KG1 (cell line): ENCODE measurements at places on chromosomes 11 and 22.

GRCh38 chr11:74557526-74557925 is 34.9 kb upstream of the POLD3 start:
- no peak for DNase-seq

- DNase-seq = no peak
Observed at GRCh38 chr11:13287681-13288080, 10.1 kb downstream of the BMAL1 start.

DNA sequence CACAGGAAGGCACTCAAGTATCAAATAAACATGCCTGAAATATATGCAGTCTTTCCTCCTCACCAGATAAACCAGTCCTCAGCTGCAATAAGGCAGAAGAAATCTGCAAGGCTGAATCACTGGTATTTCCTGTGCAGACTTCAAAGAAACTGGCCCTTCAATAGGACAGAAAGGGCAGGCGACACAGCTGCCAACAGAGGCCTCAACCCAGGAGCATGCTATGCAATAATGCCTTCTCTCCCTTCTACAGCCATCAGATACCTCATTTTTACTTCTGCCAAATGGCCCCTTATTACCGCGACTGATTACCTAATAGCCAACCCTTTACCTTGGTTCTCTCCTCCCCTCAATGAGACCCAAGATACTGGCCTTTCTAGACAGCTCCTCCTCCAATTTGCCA is 8.0 kb downstream of the NUMA1 start:
- DNase-seq = no peak

DNA sequence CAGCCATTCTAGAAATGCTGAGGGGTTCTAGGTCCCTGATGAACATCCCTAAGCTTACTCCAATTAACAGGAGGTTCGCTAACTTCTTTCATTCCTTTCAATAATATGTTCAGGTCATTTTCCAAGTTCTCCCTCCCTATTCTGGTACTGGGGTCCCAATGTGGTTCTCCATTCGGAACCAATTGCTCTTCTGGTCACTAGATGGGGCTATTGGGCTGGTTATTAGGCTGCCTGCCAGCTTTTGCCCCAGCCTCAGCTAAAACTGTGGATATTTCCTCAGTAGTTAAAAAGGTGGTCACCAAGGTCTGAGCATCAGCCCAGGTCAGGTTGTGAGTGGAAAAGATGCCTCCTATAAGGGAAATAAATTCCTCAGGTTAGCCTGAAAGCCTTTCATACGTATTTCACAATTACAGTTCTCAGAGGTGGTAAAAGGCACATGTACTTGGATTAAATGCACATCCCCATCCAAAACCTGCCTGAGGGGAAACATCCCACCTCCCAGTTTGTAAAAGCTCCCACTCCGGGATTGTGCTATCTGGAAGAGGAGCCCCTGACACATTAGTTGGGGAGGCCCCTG is 161.1 kb upstream of the CCDC179 start:
- no peak for DNase-seq

DNA sequence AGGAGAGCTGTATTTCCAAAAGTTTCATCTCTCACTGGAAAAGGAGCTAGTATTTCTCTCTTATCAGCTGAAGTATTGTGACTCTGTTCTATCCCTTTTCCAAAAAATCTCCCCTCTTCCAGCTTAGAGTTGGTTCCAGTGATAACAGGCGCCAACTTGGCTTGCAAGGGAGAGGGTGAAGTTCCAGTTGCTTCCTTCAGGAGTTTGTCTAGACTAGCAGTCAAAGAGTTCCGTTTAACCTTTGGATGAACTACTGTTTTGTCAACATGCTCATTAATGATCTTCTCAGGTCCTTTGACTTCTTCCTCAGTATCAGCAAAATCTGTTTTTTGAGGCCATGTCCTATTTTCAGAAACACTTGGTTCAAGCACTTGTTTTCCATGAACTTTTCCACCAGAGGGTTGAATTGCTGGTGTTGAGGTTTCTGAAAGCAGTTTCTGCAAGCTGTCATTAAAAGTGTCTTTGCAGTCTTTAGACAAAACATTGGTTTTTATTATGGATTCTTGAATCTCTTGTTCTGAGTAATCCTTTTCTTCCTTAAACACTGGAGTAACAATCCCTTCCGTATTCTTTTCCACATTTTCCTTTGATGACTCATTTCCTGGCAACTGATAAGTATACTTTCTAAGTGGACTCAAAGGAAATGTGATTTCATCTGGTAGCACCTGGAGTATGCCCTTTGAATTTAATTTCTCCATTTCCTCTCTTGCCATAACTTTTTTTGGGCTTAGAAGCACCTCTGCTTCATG is 39.7 kb upstream of the CCDC89 start:
- DNase-seq = no peak

DNA sequence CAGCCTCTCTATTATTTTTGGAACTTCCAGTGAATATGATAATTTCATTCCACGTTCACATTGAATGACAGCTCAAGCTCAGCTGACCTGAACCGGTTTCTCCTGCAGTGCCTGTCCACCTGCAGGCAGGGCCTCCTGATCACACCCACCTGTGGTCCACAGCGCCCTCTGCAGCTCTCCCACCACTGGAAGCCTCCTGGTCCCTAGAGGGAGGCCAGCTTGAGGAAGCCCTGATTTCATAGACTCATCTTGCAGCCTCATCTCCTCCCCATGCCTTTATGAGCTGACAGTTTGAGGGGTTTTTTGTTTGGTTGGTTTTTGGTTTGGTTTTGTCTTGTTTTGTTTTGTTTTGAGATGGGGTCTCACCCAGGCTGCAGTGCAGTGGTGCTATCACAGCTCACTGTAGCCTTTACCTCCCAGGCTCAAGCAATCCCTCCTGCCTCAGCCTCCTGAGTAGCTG is 29.9 kb upstream of the MALAT1 start:
- no peak for DNase-seq

- no peak for DNase-seq
Observed at GRCh38 chr11:112612250-112612849, 348.9 kb upstream of the NCAM1 start.

- no peak for DNase-seq
Observed at GRCh38 chr11:92917927-92918326, 51.5 kb upstream of the MTNR1B start.

DNA sequence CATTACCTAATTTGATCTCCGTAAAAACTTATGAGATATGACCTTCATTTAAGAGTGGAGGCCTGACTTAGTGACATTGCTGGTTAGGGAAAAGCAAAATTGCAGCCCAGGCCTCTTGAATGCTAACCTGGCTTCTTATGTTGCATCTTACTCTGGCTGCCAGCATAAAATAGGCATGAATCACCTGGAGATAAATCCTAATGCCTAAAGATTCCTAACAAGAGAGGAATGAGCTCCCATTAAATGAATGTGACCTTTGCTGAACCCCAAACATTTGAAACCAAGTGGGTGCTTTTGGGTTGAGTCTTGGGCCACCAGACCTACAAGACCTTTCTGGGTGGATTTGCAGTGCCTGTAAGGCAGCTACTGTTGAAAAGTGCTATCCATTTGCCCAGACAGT is 1145.6 kb upstream of the TENM4 start:
- DNase-seq = no peak

DNA sequence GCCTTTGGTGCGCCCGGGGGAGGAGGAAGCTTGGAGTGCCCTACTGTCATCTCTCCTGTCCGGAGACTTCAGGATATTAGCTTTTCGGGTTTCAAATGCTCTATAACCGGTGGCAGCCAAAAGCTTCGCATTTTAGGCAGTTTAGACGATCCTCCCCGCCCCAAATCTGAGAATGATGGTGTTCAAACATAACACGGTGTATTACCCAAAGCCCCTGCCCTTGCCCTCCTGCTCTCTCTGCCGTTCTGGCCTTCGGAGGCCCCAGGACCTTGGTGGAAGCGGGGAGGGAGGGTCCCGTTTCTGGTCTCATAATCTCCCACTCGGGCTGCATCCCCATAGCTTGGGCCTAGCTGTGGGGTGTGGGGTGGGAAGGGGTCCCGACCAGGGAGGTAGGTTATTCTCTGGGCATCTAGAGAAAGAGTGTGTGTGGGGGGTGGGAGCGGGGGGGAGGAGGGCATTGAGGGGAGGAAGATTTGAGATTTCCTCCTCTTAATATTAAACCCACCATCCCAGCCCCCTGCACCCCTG is 2.3 kb downstream of the PKNOX2 start:
- DNase-seq = no peak

GRCh38 chr11:70761094-70761907 is 363.0 kb downstream of the CTTN start:
- no peak for DNase-seq

DNA sequence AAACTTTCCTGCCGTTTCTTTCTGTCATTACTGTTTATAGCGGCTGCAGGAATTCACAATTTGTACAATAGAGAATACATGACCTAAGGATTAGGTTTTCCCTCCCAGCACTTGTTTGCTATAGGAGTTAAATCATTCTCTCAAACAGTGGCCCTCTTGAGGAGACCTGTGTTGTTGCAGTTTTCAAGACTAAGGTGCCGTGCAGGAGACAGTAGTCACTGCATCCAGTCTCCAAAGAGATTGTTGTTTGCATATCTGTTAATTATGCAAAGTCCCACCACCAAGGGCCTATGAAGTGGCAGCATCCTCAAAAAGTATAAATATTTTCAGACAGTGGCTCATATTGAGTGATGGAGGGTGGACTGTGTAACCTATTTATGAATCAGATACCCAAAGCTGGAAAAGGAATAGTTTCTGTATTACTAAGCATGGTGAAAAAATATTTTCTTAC is 2.3 kb downstream of the PRSS23 start:
- peak; percentile 13 for DNase-seq

DNA sequence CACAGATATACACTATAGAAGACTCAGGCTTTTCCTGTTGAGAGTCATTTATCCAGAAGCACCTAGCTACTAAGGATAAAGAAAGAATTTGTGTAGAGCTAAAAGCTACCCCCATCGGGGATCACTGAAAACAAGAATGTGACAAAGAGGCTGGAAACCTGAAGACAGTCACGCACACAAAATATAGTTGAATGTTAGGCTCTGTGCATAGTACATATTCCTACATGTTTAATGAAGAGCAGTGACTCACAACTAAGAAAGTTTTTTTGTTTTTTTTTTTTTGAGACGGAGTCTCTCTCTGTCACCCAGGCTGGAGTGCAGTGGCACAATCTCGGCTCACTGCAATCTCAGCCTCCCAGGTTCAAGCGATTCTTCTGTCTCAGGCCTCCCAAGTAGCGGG is 8.4 kb downstream of the OR10V1 start:
- DNase-seq = no peak

GRCh38 chr11:118439646-118440045 is 3.4 kb downstream of the KMT2A start:
- no peak for DNase-seq

- DNase-seq = peak; percentile 13
Observed at GRCh38 chr11:57116654-57117053, 65.1 kb upstream of the LRRC55 start.

DNA sequence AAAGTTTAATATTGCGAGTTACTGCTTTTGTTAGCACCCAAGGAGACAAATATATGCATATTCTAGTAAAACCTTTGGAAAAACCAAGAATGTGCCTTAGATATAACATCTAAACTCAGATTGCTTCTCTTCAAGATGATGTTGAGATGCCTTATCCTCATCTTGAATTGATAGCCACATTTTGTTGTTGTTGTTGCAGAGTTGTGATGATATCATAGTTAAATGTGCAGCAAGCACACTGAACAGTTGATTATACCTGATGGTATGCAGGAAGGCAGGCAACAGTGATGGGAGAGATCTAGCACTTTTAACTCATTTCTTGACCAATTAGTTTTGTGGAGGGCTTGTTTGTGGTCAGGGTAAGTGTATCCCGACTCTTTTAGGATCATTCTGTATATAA is 48.0 kb downstream of the KDM2A start:
- DNase-seq = no peak

- no peak for DNase-seq
Observed at GRCh38 chr11:83693306-83693992, 407.3 kb upstream of the CCDC90B start.

GRCh38 chr11:8759634-8760033 is 77.0 kb downstream of the RPL27A start:
- DNase-seq = no peak

DNA sequence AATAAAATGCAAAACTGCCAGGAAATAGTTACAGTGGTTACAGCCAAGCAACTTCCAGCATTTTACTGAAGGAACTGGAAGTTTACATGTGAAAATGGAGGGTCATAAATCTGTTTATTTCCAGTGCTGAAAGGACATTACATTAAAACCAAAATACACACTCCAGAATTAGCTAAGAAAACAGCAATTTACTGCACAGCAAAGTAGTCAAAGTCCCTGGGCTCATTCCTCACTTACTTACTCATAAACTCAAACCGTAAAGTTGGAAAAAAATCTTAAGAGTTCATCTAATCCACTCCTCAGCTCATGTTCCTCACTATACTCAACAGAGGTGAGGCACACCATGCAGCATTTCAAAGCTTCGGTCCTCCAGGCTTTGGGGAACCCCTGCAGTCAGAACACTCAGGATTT is 17.4 kb downstream of the CTSC start:
- no peak for DNase-seq

DNA sequence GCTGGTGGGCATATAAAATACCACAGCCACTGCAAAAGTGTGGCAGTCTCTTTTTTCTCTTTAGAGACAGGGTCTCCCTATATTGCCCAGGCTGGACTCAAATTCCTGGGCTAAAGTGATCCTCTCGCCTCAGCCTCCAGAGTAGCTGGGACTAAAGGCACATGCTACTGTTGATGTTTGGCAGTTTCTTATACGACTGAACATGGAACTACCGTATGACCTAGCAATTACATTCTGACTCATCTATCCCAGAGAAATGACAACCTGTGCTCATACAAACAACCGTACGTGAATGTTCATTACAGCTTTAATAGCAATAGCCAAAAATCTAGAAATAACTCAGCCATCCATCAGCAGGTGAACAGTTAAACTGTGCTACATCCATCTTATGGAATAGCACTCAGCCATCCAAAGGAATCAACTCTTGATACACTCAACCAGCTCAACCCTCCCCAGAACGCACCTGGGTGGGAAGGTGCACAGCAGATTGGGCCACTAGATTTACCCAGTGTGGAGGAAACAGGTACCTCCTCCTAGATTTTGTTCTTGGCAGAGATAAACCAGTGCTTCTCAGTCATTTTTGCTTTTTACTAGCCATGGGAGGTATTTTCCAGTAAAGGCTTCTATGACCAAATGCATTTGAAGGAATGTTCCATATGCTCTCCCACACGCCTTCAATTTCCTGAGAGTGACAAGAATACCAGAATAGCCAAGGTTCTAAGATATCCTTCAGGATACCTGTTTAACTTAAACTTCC is 130.5 kb downstream of the MED15 start:
- no peak for DNase-seq

GRCh38 chr11:118914178-118914918 is 11.4 kb downstream of the BCL9L start:
- no peak for DNase-seq

DNA sequence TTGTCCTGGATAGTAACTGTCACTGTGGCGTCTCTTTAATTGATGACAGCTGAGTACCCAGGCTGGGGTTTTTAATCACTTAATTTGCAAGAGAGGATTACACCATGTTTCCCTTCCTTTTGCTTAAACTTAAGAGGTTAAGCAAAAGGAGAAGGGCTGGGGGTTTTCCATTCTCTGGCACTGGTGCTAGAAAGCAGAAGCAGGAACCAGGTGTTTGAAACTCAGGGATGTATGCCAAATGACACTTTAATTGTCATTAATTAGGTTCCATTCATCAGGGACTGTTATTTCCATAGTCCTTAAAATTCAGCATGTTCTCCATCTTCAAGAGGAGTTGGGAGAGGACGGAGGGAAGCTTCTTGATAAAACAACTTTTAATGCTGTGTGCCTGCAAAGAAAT is 746.2 kb downstream of the NELL1 start:
- no peak for DNase-seq

GRCh38 chr22:29208879-29209623 is 3.4 kb downstream of the EMID1 start:
- DNase-seq = no peak
